GM18507 (cell line): ENCODE measurements at places on chromosomes 13 and 19.

GRCh38 chr13:33904431-33904830, 86.5 kb downstream of the RFC3 start:
- DNase-seq: no peak

DNA sequence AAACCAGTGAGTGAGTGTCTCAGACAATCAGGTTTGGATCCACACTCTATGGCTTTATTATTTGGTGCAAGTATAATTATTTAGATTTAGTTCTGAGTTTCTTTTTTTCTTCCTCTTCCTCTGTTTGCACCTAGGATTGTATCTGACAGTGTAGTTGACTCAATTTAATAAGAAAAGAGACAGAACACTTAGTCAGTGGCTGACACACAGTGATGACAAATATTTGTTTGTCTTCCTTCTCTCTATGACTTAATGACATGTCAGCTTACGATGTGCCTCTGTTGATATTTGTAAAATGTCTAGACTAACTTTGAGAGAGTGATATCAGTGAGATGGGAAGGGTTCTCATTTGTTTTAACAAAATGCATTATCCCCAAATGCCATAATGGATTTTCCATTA, 129.5 kb upstream of the SLC10A2 start:
- no peak for DNase-seq

DNA sequence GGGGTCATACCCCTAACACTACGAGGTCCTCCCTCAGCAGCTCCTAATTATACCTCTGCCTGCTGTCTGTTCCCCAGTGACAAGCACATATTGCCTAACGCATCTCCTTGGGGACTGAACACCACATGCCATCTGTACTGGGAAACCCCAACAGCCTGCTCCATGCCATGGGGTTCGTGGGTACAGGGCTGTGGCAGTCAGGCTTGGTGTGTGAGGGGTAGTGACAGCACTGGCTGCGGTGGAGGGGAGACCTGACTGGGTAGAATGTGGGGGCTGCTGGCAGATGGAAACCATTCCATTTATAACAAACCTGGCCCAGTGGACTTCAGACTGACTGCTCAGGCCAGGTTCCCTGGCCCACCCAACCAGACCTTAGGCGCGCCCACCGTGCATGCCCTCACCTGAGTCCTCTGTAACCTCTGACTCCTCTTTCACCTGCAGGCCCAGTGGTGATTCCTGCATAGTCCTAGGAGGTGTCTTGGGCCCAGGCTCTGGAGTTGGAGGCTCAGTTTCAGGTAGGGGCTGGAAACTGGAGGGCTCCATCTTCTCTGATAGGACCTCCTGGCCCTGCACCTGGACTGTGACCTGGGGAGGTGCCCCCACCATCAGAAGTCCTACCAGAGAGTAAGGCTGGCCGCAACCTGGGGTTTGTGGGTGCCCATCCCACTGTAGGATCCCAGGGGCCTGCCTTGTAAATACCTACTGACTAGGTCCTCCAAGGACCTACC, 3.0 kb downstream of the MZF1 start:
- DNase-seq: no peak

- DNase-seq: no peak
Measured at GRCh38 chr13:93226623-93227279, at the start of gene GPC6. TSS of gene GPC6 (plus strand) at chr13:93226807.

- DNase-seq: peak; percentile 73
Measured at GRCh38 chr19:45419396-45419795, 4.3 kb downstream of the ERCC1 start.

DNA sequence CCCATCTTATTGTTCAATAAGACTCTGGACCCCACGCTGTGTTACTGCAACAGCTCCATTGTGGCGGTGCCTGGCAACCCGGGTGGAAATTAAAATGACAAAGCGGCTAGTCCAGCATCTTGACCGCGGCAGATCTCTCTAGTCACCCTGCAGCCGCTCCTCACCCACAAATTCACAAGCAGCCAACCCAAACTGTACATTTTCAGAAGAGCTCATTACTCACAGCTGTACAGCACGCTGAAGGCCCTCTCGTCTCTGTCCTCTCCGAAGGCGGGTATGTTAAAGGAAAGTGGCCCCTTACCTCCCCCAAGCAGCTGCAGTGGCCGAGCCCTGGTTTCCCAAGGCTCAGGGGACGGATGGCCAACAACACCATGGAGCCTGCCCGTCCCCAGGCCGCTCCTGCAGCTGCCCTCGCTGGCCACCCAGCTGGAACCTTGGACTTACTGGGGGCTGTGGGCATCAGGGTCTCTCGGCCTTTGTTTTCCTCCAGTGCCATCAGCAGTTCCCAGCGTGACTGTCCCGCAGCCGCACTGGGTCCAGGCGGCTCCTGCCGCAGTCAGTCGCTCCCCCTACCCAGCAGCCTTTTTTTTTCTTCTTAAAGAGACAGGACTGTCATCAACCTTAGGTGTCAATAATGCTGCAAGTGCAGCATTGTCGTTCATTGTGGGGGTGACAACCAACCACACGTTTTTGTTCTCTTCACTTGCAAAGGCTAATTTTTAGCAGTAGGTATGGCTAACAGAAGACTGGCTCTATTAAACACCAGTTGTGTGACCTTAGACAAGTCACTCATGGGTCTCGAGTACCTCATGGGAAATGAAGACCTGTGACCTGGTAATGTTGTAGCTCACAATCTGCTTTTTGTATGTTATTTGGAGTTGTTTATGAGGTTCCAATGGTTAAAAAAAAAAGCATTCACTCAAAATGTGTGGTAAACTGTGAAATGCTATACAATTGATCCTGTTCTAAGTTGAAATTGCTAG, at the start of gene SACS:
Gene SACS (minus strand): TSS at position 532 of the 983 bp plus-strand sequence. CDS start 22,463 bp downstream, outside the sequence.
- no peak for DNase-seq

- no peak for DNase-seq
Measured at GRCh38 chr13:100506600-100507422, 81.8 kb downstream of the GGACT start.

- DNase-seq: no peak
Measured at GRCh38 chr19:2770055-2771013, 12.7 kb downstream of the SGTA start.
